ENCODE measurements at places on chromosomes 16 and 17.

DNA sequence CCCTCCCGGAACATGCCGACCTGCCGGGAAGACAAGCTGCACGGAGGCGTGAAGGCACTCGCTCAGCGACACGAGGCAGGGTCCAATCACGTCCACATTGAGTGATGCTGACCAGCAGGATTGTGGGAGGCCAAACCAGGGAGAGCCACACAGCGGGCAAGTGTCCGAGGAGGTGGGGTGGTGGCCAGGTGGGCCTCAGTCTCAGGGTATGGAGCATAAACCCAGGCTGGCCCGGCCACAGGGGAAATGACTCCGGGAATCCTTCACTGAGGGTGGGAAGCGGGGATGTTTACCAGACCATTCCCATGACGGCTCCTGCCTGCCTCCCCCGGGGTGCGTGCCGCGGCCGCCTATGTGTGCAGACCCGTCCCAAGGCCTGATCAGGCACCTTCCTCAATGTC, 62.5 kb downstream of the RPH3AL start:
- no peak for DNase-seq

DNA sequence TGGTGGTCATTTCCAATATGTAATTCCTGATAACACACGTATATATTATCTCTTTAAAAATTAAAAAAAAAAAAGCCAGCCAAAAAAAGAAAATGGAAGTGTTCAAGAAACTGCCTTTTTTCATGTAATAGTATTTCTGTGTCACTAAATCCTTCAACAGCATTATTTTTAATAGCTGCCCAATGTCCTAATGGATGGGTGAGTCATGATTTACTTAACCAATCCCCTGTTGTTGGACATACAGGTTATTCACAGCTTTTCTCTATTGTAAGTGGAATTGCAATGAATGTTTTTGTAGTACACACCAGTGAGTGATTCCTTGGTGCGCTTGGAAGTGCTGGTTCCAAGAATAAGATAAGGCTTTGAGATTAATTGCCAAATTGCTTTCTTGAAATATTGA, 124.9 kb downstream of the WWOX start:
- no peak for DNase-seq

DNA sequence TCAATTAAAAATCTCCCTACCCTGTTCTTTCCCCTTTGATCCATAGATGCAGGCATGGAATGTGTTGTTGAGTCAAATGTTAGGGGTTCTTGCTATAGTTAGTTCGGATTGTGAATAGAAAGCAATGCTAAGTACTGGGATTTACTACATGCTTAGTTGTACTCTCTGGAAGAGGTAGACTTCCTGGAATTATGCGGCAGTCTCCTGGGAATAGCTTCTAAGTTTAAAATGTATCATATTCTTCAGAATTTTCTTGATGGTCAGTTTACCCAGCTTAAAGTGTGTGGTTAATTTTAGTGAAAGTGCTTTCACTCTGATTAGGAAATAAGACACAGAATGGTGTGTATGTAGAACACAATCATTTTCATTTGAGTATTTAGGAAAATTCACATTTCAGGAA, 3.5 kb downstream of the CLTC start:
- DNase-seq, result no peak

DNA sequence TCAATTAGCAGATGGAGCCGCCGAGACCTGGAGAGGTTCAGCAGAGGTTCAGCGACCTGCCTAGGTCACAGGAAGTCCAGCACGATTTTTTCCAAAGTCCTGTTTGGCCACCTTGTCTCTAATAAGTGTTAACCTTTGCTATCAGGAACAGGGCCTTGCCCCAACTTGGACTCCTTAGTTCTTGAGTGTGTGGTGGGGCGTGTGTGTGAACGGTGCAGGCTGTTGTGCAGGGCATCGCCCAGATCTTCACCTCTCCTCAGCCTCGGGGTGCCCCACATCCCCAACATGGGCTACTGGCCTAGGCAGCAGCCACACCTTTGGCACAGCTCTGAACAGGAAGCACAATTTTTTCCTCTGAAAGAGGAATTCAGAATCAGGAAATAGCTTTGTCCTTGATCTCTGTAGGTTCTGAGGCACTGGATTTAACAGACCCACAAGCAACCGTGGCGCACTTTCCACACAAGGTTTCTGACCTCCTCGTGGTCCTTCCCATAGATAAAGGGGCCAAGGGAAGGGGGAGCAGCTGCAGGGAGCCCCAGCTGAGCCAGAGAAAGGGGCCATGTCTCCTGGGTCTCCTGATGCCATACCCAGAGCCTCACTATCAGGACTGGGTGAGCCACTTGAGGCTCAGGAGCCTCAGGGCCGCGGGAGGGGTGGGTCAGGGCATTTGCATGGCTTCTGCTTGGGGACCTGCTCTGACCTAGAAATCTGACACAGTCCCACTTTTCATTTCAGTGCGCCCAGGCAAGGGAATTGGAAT, 10.4 kb downstream of the MPRIP start:
- peak; percentile 79 for DNase-seq

DNA sequence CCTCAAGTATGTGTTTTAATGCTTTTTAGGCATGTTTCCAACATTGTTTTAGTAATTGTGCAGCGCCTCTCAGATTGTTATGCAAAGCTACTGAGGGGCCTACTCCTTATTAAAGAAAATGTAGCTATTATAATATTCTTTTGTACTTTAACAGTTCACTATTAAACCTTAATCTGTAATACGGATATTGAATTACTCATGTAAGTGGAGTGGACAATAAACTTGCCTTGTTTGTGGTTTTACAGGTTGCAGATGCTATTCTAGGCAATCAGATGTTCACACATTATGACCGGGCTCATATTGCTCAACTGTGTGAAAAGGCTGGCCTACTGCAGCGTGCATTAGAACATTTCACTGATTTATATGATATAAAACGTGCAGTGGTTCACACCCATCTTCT, 41.0 kb downstream of the PTRH2 start:
- no peak for DNase-seq

DNA sequence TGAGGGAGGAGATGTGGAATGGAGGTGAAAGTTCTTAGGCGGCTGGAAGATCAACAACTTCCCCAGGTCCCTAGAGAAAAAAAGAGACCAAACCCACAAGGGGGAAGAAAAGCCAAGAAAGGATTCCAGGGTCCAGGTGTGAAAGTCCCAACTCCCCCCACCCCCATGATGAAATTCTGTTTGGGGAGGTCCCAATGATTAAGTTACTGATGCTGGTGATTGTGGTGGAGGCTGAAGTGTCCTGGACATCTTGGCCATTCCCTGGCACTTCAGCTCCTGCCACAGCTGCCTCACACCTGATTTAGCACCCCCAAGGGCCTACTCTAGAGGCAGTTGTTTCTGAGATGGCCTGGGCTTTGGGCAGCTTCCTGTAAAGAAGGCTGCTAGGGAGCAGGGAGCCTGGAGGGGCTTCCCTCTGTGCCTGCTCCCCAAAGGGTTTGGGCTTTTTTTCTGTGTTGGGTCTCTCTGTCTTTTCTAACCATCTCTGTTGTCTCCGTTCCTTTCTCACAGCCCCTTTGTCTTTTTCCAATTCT, 13.1 kb downstream of the HOXB4 start:
- DNase-seq, result no peak

- DNase-seq, result no peak
Observed at GRCh38 chr17:48841395-48841831, 10.6 kb downstream of the CALCOCO2 start.

GRCh38 chr17:17107281-17107680, 65.0 kb downstream of the MPRIP start:
- no peak for DNase-seq

GRCh38 chr17:32927724-32928585, at the start of gene TMEM98:
TMEM98 (plus strand) TSS chr17:32928153; CDS start chr17:32931529, 3,376 bp downstream.
- DNase-seq, result no peak

DNA sequence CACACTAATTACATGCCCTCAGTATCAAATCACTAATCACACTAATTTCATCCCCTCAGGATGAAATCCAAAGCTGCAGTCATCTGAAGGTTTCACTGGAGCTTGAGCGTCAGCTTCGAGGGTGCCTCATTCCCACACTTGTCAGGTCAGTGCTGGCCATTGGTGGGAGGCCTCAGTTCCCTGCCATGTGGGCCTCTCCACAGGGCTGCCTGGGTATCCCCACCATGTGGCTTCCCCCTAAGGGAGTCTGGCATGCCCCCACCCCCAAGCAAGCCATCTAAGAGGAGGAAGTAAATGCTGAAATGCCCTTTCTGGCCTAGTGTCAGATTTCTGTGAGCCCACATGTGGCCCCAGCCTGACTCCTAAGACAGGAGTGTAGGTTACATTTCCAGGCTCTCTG, 78.6 kb upstream of the CDH5 start:
- no peak for DNase-seq

- no peak for DNase-seq
Observed at GRCh38 chr17:227946-228615, 46.6 kb upstream of the DOC2B start.

DNA sequence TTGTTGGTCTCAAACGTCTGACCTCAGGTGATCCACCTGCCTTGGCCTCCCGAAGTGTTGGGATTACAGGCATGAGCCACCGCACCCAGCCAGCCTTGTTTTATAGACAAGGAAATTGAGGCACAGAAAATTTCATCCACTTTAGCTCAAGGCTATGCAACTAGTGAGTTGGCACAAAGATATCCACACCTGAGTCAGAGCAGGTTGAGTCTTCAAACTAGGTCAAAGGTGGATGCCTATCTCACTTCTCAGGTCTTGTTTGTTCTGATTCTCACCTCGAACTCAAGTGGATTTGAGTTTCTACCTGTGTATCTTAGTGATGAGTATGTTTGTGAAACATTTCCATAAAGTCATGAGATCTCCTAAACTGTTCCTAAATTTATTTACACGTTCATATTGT, 35.6 kb upstream of the GAS7 start:
- no peak for DNase-seq

DNA sequence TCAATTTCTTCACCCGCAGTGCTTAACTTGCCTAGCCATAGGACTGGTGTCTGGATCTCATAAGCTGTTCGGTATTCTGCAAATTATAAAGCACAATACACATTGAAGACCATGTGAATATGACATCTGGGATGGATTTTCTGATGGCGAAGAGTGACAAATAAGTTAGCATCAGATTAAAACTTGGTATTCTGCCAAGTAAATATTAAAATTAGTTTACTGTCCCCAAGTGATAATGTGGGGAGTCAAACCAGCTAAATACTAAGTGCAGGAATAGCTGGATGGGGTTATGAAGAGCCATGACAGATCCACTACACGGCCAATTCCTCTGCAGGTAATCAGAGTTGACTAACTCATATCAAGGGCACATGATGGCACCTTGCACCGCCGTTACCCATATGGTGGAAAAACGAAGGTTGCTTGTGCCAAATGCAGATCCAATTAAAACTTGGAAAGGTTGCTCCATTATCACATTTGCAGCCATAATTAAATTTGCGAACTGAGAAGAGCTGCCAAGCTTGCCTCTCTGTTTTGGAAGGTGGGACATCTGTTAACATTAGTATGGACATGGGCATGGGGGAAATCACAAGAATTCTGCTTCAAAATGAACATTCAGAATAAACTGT, 114.9 kb upstream of the TOM1L1 start:
- no peak for DNase-seq

DNA sequence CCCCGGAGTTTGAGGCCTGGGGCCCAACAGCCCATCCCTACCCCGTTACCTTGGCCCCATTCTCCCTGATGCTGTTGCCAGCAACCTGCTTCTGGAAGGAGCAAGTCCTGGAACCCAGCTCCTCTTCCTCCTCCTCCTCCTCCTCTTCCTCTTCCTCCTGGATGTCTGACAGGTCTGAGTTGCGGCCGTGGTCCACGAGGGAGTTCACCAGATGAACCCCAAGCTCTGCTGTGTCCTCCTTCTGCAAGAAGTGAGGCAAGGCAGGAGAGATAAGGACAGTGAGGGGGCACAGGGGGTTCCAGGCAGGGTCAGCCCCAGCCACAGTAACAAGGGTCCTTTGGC, 18.7 kb downstream of the TSPOAP1 start:
- DNase-seq, result no peak

GRCh38 chr16:77541165-77541564, 106.3 kb upstream of the ADAMTS18 start:
- no peak for DNase-seq

GRCh38 chr17:17507465-17508011, 11.3 kb upstream of the RASD1 start:
- no peak for DNase-seq

DNA sequence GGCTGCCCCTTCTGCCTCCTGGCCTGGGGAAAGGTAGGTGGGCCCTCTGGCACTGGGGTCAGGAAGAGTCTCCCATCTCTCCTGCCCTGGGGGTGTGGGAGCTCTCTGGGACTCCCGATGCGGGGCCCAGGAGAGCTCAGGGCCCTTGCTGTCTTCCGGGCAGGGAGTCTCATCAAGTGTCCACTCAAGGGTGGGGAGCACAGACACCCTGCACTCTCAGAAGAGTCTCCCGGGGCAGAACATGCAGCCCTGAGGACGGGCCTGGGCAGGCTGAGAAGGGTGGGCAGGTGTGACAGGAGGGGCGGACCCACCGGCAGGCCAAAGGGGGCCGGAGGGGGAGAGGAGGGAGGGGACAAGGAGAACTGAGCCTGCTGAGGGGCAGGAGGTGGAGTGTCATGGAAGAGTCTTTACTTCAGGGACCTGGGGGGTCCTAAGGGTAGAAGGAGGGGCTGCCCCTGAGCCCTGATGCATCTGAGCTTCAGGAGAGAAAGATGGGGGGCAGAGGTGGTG, 8.4 kb upstream of the PKMYT1 start:
- no peak for DNase-seq

- DNase-seq, result no peak
Observed at GRCh38 chr17:57375040-57375769, 118.9 kb downstream of the MSI2 start.

DNA sequence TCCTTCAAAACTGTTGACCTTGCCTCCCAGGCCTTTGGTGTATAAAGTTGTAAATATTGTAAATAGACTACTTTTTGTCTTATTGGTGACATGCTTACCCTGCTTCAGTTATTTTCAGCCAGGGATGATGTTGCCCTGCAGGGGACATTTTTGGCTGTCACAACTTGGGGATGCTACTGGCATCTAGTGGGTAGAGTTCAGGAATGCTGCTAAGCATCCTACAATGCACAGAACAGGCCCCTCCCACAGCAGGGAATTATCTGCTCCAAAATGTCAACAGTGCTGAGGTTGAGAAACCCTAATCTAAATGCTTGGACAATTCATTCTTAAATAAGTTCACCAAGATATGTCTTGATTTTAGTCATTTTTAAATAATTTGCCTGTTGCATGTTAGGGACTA, 459.8 kb downstream of the PMP22 start:
- DNase-seq, result no peak

- no peak for DNase-seq
Observed at GRCh38 chr16:86491640-86492023, 18.7 kb upstream of the FOXF1 start.

- DNase-seq, result peak; percentile 73
Observed at GRCh38 chr17:78127888-78128550, 536 bp downstream of the TMC6 start.

DNA sequence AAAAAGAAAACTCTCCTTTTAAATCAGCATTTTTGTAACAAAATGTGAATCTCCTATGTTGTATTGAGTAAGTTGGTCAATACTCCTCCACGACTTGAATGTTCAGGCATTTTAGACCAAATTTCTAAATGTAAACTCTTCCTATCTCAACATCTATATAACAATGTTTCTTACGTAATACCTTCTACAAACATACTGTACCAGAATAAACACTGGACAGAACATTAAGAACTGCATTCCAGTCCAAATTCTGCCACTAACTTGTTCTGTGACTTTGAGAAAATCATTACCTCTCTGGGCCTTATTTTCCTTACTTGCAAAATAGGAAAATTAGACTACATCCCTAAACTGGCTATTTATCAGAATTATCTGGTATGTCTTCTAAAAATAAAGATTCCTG, 40.1 kb downstream of the AKAP10 start:
- DNase-seq, result peak; percentile 59

GRCh38 chr16:4203748-4204147, 38.1 kb downstream of the SRL start:
- DNase-seq, result no peak

- no peak for DNase-seq
Observed at GRCh38 chr16:15404792-15405191, 9.2 kb downstream of the MPV17L start.
